Tibial artery (tissue), 4 donors: ENCODE measurements at places on chromosomes 7 and 10.

DNA sequence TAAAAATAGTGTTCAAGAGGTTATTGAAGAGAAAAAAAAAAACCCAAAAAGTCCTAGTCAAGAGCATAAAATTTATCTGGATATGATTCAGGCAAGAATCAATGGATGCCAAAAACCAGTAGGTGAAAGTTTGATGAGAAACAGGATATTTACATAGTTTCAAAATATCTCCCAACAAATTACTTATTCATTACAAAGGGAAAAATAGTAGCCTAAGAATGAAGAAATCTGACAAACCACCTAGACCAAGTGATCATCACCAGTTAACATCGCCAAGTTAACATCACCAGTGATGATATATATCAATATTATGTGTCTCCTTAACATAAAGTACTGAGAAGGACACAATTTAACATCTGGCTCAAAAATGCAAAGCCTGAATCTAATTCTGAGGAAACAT, 85.2 kb downstream of the RNLS start:
- no peak for DNase-seq

DNA sequence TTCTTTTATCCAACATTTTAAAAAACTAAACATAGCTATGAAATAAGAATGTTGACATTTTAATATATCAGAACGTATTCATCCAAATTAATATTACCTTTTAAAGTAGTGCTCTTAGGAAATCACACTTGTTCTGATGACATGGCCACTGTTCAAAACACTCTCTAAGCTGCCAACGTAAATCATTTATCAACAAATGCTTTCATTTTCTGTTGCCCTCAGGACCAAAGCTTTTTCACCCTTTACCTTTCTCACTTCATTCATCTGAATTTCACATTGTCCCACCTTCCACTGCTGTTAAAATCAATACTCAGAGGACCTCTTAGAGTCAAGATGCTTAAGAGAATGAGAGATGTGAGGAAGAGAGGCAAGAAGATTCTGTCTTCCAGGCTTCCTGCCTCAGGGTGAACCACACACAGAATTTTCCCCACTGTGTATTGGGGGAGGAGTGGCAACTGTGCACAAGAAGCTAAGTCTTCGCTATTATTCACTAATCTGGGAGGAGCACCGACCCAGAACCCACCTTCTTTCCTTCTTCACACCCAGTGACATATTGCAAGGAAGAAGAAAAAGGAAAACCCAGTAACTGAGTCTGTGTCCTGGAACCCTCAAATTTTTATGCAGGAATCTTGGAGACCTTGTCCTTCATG, 21.0 kb downstream of the HIBADH start:
- DNase-seq, result no peak

DNA sequence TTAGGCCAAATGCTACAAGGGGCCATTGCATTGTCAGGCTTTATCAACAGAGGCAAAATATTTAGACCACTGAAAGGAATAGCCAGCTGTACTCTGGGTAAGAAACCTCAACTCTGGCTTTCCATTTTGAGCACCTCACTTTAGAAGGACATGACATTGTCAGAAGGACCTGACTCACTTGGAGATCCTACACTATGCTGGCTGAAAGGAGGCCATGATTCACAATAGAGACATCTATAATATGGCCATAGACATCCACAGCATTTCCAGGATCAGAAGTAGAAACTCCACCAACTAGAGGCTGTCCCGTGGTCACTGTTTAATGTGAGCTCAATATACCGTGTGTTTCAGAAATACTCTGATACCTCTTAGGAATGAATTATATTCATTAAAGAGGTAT, 140.9 kb downstream of the BTAF1 start:
- no peak for DNase-seq

GRCh38 chr7:116405810-116406209, 93.7 kb upstream of the CAV2 start:
- no peak for DNase-seq

GRCh38 chr7:153628825-153629224, 423.4 kb upstream of the DPP6 start:
- DNase-seq, result no peak

DNA sequence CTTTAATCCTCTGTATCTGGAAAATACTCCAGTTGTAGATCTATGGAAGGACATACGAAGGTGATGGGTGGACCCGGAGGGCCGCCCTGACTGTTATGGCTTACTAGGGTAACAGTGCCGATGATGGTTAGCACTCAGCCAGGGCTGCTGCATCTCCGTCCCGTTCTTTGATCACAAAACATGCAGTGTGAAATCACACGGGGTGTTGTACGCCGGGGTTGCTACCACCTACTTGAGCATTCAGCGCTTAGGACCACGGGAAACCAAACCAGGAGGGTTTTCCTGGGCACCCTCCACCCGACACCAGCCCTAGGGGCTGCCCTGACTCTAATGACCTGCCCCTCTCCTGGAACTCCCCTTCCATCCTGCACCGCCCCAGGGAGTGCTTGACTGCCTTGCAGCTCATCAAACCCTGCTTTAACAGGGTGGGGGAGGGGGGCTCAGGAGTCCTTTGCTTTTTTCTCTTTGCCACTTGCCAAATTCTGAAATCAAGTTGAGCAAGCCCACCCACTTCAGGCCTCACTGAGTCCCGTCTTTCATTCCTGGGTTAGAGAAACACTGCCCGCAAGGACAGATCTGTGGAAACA, 20.4 kb downstream of the ZNF775 start:
- DNase-seq, result no peak

- DNase-seq, result no peak
These were observed 102.5 kb upstream of the SLC25A13 start for GRCh38 chr7:96424411-96424810.

GRCh38 chr7:20282959-20283358, 47.7 kb upstream of the ITGB8 start:
- DNase-seq, result no peak

GRCh38 chr10:14086596-14086995, 244.1 kb downstream of the FRMD4A start:
- DNase-seq, result no peak

DNA sequence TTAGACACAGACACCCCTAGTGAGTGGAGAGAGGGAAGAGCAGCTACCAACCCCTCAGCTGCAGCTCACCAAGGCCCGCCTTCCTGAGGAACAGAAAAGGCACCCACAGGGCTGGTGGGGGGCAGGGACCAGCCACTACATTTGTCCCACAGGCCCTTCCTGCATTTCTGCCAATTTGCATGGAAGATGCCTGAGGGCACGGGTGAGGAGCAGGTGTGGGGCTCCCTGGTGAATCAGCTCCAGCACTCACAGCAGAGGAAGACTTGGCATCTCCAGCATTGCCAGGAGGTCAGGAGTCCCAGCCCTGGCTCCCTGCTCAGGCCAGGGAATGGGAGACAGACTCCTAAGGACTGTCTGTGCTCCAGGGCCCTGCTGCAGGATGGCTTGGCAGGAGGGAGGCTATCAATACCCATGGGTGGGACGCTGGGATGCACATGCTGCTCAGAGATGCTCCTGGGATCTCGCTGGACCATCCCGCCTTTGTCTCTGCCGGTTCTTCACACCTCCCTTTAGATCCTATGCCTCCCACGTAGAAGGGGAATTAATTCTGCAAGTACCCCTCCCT, 109.7 kb downstream of the SLIT1 start:
- DNase-seq, result no peak

DNA sequence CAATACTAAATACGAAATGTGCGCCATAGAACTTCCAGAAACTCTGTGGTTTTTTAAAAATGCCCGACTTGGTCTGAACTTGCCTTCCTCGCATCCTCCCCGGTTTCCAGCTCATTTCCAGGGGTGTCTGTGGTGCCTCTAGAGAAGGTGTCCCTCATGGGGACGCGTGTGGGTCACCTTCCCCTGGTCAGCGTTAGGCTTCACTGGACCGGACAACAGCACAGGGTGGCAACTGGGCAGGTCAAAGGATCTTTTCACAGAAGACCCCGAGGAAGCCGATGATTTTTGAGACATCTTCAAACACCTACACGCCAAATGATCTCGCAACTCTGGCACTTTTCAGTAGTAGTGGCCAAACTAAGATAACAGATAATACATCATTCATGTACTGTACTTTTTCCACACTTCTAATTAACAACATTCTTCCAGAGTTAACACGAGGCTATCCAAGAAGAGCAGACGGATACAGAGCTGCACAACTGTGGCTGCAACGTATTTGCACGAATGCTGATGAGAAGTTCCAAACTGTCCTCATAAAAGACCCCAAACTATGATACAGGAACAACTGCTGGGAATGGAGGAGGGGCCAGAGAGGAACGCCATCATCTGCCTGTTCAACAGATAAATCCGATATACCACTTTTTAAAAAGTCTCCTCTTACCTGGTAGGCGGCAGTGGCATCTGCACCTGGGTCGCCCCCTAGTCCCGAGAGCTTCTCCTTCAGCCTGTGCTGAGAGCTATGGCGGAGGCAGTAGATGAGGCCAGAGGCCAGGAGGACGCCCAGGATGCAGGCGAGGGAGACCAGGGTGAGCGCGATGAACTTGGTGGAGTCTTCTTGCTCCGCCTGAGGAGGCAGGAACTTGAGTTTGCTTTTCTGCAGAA, 345.5 kb downstream of the DNAJB6 start:
- DNase-seq, result no peak

DNA sequence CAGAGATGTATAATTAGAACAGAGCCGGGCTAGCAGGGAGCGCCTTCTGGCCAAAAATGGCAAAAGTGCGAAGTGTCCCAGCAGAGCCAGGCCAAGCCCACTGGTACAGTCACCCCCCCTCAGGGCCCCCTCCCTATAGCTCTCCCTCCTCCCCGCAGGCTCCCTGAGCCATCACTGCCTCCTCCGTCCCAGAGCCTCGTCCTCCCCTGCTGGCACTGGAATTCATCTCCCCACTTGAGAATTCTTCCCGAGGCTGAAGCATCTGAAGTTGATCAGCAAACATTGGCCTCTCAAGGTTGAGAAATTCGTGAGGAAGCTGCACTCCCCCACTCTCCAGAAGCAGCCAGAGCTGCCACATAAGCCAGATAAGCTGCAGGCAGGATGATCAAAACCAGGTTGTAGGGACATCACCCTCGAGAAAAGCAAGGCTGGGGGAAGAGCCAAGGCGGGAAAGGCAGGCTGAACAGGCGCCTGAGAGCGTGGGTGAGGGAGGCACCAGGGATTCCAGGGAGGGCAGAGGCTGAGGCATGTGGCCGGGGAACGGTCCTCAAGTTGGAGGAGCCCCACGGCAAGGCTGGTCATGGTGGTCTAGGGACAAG, 23.4 kb downstream of the CAMK2G start:
- DNase-seq, result peak; percentile 75

GRCh38 chr10:69470463-69471384, 19.5 kb downstream of the TSPAN15 start:
- DNase-seq, result no peak

GRCh38 chr7:50791363-50791937, 8.8 kb upstream of the GRB10 start:
- no peak for DNase-seq

DNA sequence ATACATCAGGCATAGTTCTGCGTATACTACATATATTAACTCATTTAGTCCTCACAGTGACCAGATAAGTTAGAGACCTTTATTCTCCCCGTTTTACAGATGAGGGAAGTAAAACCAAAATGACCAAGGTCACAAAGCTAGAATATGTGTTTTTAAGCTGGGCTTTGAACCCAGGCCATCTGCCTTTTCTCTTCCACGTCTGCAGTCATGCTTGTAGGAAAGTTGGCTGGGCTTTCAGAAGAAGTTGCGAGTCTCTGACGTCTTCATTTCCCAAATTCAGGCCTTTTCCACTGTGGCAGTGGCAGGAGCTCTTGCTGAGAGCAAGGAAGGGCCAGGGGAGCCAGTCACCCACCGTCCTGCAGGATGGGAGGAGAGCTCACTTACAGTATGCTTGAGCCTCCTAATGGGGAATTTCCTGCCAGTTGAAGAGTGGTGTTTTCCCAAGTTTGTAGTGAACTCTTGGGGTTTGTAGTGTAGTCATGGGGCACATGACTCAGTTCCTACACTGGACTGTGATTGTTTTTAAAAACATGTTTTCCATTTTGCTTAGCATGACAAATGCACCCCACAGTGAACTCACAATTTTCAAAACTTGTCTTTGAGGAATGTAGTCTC, 34.2 kb downstream of the CYP17A1 start:
- peak; percentile 86 for DNase-seq

- DNase-seq, result no peak
These were observed 33.0 kb downstream of the MAGI2 start for GRCh38 chr7:79420464-79420863.

GRCh38 chr10:90136731-90137316, 435.4 kb downstream of the KIF20B start:
- DNase-seq, result no peak

GRCh38 chr10:59099481-59099880, 77.0 kb upstream of the PHYHIPL start:
- no peak for DNase-seq

- DNase-seq, result no peak
These were observed 79.5 kb upstream of the PRSS58 start for GRCh38 chr7:142337054-142338001.

- no peak for DNase-seq
These were observed 183.3 kb downstream of the PTN start for GRCh38 chr7:137160236-137160635.

GRCh38 chr7:42024537-42024936, 212.5 kb downstream of the GLI3 start:
- no peak for DNase-seq

DNA sequence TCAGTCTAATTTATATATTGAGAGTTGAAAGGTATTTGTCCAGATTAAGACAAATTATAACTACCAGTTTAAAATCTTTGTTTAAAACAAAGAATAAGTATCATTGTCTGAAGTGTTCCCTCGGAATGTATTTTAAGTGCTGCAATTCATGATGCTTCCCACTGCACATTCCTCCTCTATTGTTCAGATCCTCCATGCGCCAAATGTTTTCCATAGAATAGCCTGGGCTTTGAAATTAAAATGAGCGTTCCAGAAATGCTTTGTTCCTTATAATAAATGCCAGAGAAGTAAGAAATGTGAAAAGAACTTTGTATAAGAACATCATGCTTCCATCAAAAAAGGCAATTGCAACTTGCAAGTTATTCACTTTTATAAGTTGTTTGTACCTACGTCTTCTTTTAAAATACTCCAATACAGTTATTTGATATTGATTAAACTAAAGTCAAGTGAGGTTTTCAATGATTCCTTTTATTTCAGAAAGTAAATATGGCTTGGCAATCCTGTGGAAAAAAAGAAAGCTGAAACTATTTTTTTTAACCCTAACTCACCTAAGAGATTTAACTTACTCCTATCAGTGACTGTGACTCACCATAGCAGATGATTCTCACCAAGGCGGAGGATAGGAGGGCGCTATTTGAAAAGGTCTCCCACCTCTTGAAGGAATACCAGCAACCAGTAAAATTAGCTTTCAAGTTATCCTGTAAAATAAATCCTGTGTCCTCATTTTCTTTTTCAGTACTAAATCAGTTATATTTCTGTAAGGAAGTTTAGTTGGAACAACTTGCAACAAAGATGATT, 85.8 kb downstream of the CTNNA3 start:
- no peak for DNase-seq

GRCh38 chr10:33355274-33355673, 20.8 kb upstream of the NRP1 start:
- no peak for DNase-seq

DNA sequence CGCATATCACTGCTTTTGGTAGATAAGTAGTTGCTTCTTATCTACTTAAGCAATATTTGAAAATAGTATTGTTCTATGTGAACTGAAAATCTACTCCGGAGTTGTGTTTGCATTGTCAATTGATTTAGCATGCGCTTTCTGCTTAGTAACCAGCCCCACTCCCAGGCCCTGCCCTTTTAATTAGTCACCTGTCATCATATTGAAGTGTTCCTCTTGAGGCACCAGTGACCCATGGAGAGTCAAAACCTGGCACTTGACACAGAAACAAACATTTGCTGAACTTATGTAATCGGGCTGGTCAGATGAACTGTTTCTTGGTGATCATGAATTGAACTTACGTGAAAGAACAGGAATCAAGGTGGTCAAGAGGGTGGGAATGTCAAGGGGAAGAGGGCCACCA, 27.8 kb upstream of the CDHR3 start:
- no peak for DNase-seq

GRCh38 chr7:140176122-140176701, 571 bp downstream of the KDM7A start:
- DNase-seq, result no peak
